Stimulated activated CD8-positive, alpha-beta memory T cell treated with anti-CD3 and anti-CD28 coated beads, Interleukin-4, amount 100 ng/mL, for 4 hours (primary cell): ENCODE measurements at places on chromosomes 1 and 21.

DNA sequence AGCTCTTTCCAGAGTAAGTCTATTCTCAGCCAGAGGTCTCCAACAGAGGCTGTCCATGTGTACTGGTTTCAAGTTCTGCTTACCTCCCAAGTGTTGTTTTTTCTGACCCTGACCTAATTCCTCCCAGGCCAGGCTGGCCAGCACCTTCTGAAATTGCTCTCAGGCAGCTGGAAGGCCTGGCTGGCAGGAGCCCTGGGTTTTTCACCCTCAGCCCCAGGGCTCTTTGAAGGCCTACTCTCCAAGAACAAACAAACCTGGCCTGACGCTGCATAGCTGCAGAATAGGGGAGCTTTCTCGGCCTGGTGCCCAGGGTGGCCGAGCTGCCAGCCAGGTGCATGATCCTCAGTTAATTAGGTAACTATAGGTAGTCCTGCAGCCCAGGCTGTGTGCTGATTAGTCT, 147.5 kb downstream of the CACNA1E start:
- no peak for DNase-seq

- DNase-seq: no peak
These were observed 286.2 kb upstream of the POU3F1 start for GRCh38 chr1:38332649-38333310.

DNA sequence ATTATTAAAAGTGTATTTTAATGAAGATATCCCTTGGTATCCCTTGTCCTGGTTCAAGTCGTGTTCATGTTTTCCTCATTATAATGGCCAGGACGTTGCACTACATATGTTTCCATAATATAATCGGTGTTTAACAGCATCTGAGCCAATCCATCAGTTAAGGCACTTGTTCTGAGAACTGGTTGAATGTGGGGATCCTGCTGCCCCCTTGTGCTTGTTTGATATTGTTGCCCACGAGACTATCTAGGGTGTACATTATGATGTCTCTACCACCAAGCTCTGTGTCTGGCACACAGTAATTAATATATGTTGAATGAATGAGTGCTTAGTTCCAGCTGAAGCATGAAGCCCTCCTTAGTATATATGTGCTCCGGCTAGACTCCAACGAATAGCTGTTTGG, 193.0 kb downstream of the CACNA1E start:
- DNase-seq: no peak

DNA sequence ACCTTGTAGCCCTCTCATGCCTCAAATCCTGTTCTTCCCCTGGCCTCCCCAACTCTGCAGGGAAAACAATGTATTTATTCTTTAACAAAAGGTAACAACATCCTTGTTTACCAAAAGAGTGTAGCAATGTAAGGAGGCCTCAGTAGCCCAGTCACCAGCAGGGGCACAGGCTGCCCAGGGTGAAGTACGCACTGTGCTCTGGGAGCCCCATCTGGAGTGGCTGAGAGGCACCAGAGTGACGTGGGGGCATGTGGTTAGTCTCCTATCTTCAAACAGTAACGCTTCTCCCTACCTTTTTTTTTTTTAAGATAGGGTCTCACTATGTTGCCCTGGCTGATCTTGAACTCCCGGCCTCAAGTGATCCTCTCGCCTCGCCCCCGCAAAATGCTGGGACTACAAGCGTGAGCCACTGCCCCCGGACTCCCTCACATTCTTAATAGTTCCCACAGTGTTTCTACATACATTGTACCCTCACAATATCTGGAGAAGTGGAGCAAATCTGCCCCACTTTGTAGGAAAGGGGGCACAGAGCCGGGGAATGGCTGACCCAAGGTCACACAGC, 51.3 kb upstream of the ECE1 start:
- DNase-seq: no peak

DNA sequence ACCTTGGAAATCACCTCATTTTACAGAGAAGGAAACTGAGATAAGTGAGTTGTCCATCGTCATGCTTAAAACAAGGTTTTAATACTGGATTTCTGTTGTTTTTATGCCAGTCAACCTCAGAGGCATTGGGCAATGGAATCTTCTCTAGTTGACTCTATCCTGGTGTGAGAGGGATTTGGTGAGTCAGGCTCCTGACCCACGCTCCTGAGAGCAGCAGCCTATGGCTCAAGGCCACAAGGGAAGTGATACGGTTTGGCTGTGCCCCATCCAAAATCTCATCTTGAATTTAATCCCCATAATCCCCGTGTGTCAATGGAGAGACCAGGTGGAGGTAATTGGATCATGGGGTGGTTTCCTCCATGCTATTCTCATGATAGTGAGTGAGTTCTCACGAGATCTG, 90.1 kb downstream of the TLR5 start:
- no peak for DNase-seq

DNA sequence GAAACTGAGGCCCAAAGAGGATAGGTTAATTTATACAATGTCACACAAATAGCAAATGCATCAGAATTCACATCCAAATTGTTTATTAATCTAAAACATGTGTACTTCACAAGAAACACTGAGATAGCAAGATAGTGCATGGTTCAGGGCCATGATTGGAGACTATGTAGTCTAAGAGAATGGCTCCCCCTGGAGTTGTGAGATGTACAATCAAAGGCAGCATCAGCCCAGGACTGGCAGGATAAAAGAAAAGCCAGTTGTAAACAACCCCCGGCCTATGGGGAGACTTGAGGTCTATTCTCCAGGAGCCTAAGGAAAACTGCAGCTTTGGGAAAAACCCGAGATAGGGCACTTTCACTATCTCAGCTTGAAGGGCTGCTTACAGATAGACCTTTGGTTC, 511.0 kb downstream of the OMA1 start:
- DNase-seq: no peak

- no peak for DNase-seq
These were observed 484.1 kb upstream of the NFIA start for GRCh38 chr1:60598041-60598910.
